Foreskin keratinocyte (primary cell): ENCODE measurements at places on chromosomes 12 and 14. TPM values are rescaled to one million over a fixed set of nuclear protein-coding genes. Genes with fewer than 3 reads are reported as not detected.

Gene FAM186B
- total RNA-seq = 0.32 and 0.37 TPM in 2 replicates

Gene TSHR
- not detected in 2 replicates for total RNA-seq

Gene NGB
- total RNA-seq = not detected in 2 replicates

Gene SLC2A14
- 0.28 and 0.31 TPM in 2 replicates for total RNA-seq

Gene ACADS
- total RNA-seq = 5.9 and 6.2 TPM in 2 replicates

Gene ZDHHC22
- not detected in 2 replicates for total RNA-seq

Gene MSI1
- total RNA-seq = not detected in 2 replicates

Gene USP44
- 0.03 TPM in 1 of 2 replicates, not detected in the other for total RNA-seq

Gene NEUROD4
- not detected in 2 replicates for total RNA-seq

Gene NR1H4
- total RNA-seq = not detected in 2 replicates

Gene ETNK1
- total RNA-seq = 25.8 and 27.1 TPM in 2 replicates
